ENCODE measurements at places on chromosomes 4 and X.

DNA sequence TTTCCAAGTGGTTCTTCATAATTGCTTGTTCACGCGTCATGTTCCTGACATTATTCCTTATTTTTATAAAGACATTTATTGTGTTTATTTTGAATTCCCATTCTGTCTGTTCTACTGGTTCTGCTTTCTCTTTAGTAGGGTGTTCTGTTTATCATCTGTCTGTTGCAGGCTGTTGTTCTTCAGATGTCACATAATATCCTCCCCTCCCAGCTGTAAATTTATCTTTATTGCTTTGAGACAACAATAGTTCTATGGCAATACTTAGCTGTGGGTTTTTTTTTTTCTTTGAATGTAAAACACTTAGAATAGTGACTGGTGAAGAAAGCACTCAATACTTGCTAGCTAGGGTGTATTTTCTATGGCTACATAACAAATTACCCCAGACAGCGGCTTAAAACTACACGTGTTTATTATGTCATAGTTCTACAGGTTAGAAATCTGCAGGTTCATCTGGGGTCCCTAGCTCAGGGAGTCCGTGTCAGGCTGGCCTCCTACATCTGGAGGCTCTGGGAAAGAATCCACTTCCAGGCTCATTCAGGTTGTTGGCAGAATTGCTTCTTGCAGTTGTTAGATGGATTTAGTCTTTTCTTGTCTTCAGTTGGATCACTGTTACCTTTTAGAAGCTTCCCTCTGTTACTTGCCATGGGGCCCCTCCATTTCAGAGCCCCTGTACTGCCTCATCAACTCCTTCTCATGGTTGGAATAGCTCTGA lies 63.4 kb upstream of the ENPEP start:
- DNase-seq: no peak

DNA sequence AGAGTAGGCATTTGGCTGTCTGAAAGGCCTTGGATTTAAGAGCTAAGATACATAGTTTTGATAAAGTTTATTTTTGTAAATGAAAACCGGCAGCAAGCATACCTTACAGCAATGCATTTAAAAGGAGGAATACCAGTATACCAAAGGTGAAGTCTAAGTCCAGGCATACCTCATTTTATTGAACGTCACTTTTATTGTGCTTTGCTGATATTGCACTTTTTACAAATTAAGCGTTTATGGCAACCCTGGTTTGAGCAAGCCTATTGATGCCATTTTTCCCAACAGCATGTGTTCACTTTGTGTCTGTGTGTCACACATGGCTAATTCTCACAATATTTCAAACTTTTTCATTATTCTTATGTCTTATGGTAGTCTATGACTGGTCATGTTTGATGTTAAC lies 8.4 kb upstream of the SLC6A14 start:
- DNase-seq: no peak

DNA sequence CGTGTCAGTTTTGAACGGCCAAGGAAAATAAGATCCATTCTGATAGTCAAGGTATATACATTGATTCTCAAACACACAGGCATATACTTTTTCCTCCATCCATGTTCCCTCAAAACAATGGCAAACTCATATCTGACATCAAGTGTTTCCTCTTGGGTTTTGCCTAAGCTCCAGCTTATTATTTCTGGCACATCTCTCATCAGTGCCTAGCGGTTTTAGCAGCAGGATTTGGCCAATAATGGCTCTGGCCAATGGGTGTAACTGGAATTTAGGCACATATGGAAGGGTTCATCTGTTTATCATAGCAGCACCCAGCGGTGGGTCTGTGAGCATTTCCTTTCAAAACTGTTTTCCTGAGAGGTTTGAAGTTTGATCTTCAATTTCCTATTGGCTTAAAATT lies 161.6 kb upstream of the TLL1 start:
- no peak for DNase-seq

GRCh38 chrX:76555816-76556215 lies 128.3 kb downstream of the MAGEE1 start:
- no peak for DNase-seq

DNA sequence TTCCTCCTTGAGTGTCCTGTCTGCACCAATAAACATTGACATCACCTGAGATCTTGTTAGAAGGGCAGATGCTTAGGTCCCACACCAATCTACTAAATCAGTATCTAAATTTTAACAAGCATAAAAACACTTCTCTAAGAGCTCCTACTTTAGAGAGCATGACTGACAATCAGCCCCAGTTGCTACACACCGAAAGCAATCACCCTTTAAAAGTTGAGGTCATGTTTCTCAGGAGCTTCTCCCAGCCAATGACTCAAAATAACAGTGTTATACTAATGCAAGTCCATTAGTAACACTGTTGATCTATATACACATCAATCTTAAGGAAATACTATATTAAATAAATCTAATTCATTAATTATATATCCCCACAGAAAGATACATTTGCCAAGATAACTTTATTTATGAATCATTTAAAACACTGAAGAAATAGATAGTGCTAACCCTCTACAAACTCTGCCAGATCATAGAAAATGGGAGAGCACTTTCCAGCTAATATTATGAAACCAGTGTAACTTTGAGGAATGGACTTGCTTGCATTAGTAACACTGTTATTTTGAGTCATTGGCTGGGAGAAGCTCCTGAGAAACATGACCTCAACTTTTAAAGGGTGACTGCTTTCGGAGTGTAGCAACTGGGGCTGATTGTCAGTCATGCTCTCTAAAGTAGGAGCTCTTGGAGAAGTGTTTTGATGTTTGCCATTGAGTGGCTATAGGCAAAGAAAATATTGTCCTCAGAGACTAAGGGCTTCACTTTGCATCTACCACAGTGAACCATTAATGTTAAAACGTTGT lies 109.8 kb upstream of the HDX start:
- no peak for DNase-seq

GRCh38 chrX:100649550-100650356 lies 5.8 kb downstream of the SRPX2 start:
- DNase-seq: no peak

DNA sequence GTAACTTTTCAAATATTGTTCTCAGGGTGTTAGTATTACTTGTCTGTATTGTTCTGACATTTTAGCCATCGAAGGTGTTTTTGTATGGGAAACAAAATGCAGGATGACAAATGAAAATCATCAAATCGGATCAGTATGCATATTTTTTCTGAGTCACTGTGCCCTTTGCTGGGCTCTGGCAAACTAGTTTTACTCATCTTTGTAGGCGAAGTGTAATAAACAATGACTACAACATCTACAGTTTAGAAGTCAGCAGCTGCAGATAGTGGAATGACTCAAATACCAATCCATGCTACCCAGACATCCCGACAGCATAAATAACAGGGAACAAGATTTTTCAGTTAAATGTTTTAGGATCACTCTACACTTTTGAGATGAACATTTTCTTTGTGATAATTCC lies 557.3 kb upstream of the TENM3 start:
- no peak for DNase-seq

- no peak for DNase-seq
These were observed 1142.2 kb downstream of the ARAP2 start for GRCh38 chr4:35102066-35102465.
